ENCODE measurements at places on chromosomes 2 and 18.

- DNase-seq = peak; percentile 41
Measured at GRCh38 chr2:134669731-134670669, 48.8 kb downstream of the TMEM163 start.

- no peak for DNase-seq
Measured at GRCh38 chr2:215528555-215528954, 92.7 kb upstream of the FN1 start.

GRCh38 chr2:125086313-125087184 lies 1061.5 kb downstream of the CNTNAP5 start:
- DNase-seq = no peak

GRCh38 chr2:84899304-84900204 lies 5.9 kb upstream of the TMSB10 start:
- no peak for DNase-seq

GRCh38 chr2:120350080-120350479 lies 4.1 kb downstream of the INHBB start:
- DNase-seq = no peak

GRCh38 chr2:99576775-99577174 lies 87.0 kb upstream of the REV1 start:
- no peak for DNase-seq

- DNase-seq = no peak
Measured at GRCh38 chr2:169073963-169074751, 4.8 kb downstream of the DHRS9 start.

DNA sequence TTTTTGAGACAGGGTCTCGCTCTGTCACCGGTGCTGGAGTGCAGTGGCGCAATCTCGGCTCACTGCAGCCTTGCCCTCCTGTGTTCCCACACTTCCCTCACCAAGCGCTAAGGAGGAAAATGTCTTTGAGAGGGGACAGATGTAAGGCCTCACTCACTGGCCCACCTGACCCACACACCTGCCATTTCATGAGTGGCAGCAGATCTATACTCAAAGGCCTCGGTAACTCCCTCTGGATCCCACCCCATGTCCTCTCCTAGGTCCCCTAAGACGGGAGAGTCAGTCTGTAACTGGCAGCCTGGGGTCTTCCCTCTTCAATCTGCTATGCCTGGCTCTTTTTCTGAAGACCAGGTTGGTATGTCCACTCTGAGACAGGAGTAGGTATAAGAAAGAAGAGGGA lies 12.9 kb downstream of the TMEM247 start:
- no peak for DNase-seq

DNA sequence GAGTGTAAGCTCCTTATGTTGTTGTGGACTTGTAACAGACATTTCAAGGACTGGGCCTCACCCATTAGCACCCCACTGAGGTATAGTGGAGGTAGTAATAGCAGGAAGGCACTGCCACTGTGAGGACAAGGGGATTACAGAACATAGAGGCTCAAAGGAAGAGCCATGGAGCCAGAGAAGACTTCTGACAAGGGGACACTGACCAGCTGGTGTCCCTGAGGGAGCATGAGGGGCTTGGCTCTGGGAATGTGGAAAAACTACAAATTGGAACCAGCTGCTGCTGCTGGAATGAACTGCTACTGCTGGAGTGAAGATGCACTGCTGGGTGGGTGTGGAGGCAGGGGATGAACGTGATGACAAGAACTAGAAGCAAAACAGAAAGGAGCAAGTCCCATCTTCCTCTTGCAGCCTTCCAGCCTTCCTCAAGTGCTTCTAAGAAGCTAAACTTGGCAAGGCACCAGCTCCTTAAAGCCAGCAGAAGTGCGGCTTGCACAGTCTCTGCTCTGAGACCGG lies 167.3 kb upstream of the NOSTRIN start:
- no peak for DNase-seq

DNA sequence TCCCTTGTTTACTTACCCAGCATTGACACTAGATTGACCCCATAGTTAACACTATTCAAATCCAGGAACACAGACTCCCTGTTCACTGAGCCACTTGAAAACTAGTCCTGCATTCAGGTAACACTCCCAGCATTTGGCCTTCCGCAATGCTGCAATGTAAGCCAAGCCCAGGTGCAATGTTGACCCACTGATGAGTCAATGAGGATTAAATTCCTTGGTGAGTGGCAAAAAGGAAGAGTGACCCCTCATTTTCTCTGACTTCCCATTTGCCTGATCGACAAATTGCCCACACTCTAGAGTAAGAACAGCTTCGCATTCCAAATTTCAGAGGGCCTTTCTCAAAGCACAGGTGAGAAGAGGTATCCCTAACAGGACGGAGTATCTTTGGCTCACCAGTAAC lies 251.9 kb downstream of the FBXO15 start:
- DNase-seq = no peak

- DNase-seq = no peak
Measured at GRCh38 chr18:37535968-37536367, 29.6 kb downstream of the CELF4 start.

- no peak for DNase-seq
Measured at GRCh38 chr2:110998311-110998710, 122.4 kb upstream of the BCL2L11 start.

GRCh38 chr2:118047380-118047826 lies 33.5 kb upstream of the CCDC93 start:
- DNase-seq = no peak

DNA sequence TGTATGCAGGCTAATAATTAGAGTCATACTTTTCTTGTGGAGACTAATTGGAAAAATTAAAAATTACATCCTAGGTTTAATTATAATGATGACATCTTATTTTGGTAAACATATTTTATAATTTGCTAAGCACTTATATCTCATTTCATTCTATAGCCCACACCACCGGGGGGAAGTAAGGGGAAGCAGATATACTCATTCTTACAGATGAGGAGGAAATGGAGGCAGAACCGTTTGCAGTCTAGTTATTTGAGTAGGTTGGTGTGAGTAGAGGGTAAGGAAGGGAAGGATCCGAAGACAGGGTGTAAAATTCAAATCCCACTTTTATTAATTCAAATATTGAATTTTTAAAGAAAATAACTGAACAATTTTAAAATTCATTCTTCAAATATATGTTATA lies 3.7 kb downstream of the ITGAV start:
- DNase-seq = no peak

GRCh38 chr2:129754421-129754820 lies 225.0 kb upstream of the RAB6C start:
- DNase-seq = no peak

DNA sequence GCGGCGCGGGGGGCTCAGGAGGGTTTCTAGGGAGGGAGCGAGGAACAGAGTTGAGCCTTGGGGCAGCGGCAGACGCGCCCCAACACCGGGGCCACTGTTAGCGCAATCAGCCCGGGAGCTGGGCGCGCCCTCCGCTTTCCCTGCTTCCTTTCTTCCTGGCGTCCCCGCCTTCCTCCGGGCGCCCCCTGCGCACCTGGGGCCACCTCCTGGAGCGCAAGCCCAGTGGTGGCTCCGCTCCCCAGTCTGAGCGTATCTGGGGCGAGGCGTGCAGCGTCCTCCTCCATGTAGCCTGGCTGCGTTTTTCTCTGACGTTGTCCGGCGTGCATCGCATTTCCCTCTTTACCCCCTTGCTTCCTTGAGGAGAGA lies 5.2 kb downstream of the PROC start:
- DNase-seq = peak; percentile 29

DNA sequence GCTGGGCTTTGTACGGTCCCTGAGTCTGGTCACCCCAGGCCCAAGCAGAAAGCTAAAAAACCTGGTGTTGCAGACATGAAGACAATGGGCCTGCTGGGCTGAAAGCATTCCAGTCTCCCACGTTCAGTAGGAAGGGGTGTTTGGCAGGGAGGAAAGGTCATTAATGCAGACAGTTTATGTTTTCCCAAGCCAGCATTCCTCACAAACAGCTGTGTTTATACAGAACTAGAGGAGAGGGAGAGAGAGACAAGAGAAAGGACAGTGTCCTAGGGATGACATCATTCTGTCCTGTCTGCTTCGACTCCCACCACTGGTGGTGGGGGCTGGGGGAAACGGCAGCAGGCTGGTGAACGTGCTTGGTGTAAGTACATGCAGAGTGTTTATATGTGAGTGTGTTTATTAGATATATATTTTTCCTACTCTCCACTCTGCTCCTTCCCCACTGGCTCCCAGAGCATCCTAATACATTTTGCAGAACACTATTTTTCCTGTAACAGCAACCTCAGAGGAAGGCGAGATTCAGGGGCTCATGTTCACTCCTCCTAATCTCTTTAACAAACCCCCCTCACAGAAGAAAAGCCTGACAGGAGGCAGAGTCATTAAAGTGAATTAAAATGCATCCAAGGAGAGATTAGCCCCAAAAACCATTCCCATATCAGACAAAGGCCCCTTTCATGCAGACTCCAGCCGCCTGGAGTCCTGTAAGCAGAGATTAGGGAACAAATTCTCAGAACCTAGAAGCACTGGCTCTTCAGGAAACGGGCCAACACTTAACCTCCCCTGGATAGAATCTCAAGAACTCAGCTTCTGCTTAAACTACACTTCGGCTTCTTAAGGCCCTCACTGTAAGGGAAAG lies 380.4 kb downstream of the TNS1 start:
- DNase-seq = no peak

DNA sequence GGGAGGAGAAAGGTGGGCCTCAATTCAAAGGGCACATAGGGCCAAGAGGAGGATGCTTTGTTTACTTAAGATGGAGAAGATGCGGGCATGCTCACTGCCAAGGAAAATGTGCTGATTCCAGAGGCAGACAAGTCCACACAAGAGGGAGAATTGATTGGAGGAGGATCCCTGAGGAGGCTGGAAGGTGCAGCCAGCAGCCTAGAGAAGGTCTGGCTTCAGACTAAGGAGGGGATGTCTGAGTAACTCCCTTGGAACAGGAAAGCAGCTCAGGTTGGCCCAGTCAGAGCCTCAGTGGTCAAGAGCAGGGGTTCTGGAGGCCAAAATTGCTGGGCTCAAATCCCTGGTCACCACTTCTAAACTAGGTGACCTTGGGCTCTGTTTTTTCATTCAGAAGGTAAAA lies 265.5 kb upstream of the NCKAP5 start:
- DNase-seq = no peak

DNA sequence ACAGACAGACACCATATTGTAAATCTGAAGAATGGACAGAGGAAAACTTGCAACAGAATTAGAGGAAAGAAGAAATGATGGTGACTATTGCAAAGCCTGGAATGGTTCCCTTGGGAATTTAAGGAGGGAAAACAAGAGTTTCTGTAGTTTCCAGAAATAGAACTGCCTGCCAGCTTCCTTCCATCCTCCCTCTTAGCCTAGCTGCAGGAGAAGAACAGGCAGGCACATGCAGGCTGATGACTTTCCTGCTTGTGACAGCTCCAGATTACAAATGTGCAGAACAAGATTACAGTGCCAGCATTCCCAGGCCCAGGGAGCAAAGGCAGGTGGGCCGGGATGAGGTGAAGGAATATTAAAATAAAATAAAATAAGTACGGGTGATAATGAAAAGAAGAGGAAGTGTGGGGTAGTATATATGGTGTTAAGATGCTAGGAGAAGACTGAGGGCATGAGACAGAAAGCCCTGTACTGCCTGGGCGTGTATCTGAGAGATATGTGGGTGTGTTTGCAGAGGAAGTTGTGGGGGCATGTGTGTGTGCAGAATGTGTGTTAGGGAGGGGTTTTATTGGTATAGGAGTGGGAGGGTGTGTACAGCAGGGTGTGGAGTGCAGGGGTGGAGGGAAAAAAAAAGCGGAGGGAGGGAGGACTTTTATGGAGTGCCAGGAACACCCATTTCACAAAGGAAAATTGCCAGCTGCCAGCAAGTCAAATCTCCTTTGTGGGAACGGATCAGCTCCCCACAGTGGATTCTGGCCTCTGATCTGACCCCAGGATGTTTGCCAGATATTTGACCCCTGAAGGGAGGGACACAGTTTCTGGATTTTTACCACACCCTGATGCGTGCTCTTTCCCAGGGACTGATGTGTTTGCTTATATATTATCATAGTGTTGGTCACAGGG lies 43.9 kb upstream of the NEMP2 start:
- DNase-seq = no peak

GRCh38 chr2:140295767-140296166 lies 1515.6 kb upstream of the NXPH2 start:
- DNase-seq = no peak

- no peak for DNase-seq
Measured at GRCh38 chr2:149002891-149003740, 35.4 kb upstream of the LYPD6B start.

- no peak for DNase-seq
Measured at GRCh38 chr2:72678024-72678423, 147.8 kb downstream of the EXOC6B start.

- no peak for DNase-seq
Measured at GRCh38 chr2:133378928-133379549, 189.2 kb downstream of the NCKAP5 start.

- DNase-seq = no peak
Measured at GRCh38 chr2:170707821-170708795, 7.0 kb upstream of the SP5 start.

GRCh38 chr2:200534572-200534971 lies 8.6 kb downstream of the SGO2 start:
- no peak for DNase-seq

GRCh38 chr18:2212598-2213205 lies 358.6 kb downstream of the METTL4 start:
- no peak for DNase-seq

DNA sequence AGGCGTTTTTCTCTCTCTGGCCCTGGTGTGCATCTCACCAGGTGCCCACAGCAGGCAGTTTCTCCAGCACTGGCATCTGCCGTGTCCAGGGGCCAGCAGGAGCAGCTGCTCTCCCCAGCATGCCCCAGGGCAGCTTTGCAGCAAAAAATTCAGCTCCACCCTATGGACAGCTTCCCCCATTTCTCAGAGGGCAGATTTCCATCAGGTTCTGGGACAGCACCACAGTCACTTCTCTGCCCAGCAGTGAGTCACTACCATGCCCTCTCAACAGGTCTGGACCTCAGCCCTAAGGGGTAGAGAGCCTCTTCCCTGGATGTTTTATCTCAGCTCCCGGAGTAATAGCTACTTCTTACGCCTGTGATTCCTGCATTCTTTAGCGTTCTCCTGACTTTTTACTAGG lies 170.2 kb upstream of the RAB12 start:
- DNase-seq = no peak

GRCh38 chr2:31004257-31004656 lies 134.0 kb downstream of the GALNT14 start:
- no peak for DNase-seq

- no peak for DNase-seq
Measured at GRCh38 chr2:195642027-195642678, 14.9 kb upstream of the SLC39A10 start.

- DNase-seq = no peak
Measured at GRCh38 chr18:32308493-32309120, 118.8 kb downstream of the MEP1B start.

DNA sequence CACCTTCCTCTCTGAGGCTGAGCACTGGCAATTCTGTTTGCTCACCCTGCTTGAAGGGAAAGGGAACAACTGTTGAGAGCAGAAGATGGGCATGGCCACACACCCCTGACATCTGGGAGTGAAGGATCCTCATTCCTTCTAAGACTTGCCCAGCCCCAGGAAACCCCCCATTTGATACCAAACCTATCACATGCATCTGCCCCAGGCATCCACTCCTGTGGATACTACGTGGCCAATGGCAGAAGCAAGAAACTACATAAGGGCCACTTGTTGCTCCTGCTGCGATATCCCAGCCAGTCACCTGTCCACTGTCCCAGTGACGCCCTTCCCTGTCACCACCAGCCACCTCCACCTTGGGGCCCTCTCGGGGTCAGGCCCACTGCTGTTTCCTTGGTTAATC lies 185.2 kb downstream of the SMAD2 start:
- DNase-seq = no peak
